ENCODE measurements at places on chromosomes 16 and 17. TPM values are rescaled to one million over a fixed set of nuclear protein-coding genes. Genes with fewer than 3 reads are reported as not detected.

HSD11B2 gene
- 2.0 TPM for total RNA-seq

FAM171A2 gene
- 8.6 TPM for total RNA-seq

TEKT1 gene
- total RNA-seq = not detected

PDILT gene
- not detected for total RNA-seq

SAMD14 gene
- 0.07 TPM for total RNA-seq

TMEM235 gene
- not detected for total RNA-seq

ESRP2 gene
- total RNA-seq = 0.36 TPM

MRPS23 gene
- 96.4 TPM for total RNA-seq

CCT6B gene
- 0.51 TPM for total RNA-seq

KRTAP2-2 gene
- not detected for total RNA-seq

TBC1D3E gene
- total RNA-seq = not detected

NPIPB12 gene
- 37.5 TPM for total RNA-seq

SBK1 gene
- 0.07 TPM for total RNA-seq

HBA2 gene
- total RNA-seq = 467 TPM

PLLP gene
- total RNA-seq = 0.42 TPM

KRTAP3-2 gene
- not detected for total RNA-seq

ZFPM1 gene
- total RNA-seq = 32.7 TPM

OTOP3 gene
- total RNA-seq = not detected

ERN2 gene
- total RNA-seq = 0.36 TPM

TMEM88 gene
- 1.4 TPM for total RNA-seq

BLTP2 gene
- 163 TPM for total RNA-seq
